ENCODE measurements at places on chromosomes 2 and 18. TPM values are rescaled to one million over a fixed set of nuclear protein-coding genes. Genes with fewer than 3 reads are reported as not detected.

DNA sequence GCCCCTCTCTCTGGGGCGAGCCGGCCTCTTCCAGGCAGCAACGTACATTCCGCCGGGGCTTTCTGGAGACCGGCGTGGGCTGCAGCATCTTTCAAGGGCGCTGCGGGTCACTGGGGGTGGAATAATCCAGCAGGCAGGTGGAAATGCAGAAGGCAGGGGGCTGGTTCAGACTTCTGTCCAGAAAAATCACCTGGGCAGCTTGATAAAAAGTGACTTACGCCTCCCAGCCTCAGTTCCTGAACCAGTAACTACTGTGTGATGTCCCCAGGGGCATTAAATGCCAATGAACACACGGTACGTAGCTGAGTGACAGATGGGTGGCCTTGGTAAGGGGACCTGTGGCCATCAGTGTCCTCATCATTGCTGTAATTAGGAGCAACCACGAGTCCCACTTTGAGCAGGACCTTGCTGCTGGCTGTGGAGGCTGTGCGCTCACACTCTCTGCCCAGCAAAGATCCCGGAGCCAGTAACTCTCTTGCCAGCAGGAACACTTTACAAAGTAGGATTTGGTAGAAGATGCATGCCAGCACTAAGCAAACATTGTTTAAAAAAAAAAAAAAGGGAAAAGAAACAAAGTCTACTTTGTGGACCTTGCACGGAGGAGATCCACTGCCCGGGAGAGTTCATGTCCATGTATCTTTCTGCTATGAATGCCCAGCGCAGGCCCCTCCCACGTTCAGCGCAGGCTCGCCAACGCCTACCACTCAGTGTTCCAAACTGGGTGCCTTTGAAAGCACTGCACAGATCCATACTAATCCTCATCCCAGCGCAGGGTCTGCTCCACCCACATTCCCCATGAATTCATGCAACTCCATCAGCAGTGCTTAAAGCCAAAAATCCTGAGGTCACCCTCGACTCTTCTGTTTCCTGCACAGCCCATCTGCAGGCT is 177.3 kb downstream of the HDAC4 start:
- peak; percentile 84 for DNase-seq

GRCh38 chr18:42011053-42011452 is 56.0 kb downstream of the PIK3C3 start:
- no peak for DNase-seq

GRCh38 chr2:27587025-27587424 is 4.2 kb downstream of the ZNF512 start:
- DNase-seq, result no peak

GRCh38 chr2:176729706-176730569 is 460.7 kb downstream of the MTX2 start:
- DNase-seq, result peak; percentile 40

DNA sequence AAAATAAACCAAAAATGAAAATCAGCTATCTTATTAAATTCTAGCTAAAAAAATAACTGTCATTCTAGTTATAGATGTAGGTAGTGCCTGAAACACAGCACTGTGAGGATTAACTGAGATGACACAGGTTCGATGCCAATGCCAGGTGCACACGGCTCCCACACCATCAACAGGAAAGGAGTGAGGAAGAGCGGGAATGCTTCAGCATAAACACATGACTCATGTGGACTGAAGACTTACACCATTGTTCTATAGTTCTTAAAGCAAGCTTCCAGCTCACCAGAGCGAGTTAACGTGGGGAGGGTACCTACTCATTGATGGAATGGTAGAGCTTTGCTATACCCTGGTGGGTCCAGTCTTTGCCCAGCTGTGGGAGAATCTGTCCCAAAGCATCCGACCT is 76.7 kb downstream of the EMILIN2 start:
- DNase-seq, result no peak

- DNase-seq, result no peak
These were observed 26.1 kb downstream of the PID1 start for GRCh38 chr2:229244975-229245374.

The RHBDD1 gene
- total RNA-seq, result 31.3 TPM

The LHCGR gene
- total RNA-seq, result not detected

The RUFY4 gene
- not detected for total RNA-seq

Data from astrocyte (in vitro differentiated cells and primary cell).